ENCODE measurements at places on chromosomes 7 and 10.

GRCh38 chr7:30594048-30594539 lies 584 bp upstream of the GARS1 start:
- no peak for DNase-seq

DNA sequence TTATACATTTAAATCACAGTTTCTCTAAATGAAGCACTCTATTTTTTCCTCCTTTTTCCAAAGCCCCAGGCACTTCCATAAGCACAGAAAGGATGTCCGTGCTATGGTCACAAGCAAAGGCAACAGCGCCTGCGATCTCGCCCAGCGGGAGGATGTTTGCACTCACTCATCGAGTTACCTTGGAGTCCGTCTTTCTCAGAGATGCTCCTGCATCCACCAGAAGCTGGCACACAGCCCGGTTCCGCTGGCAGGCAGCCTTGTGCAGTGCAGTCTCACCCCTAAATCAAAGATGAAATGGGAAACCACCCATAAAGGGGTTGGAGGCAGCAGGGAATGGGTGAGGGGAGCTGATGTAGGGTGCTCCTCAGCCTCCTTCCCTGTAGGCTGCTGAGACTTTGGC lies 51.9 kb upstream of the PTN start:
- DNase-seq = no peak

DNA sequence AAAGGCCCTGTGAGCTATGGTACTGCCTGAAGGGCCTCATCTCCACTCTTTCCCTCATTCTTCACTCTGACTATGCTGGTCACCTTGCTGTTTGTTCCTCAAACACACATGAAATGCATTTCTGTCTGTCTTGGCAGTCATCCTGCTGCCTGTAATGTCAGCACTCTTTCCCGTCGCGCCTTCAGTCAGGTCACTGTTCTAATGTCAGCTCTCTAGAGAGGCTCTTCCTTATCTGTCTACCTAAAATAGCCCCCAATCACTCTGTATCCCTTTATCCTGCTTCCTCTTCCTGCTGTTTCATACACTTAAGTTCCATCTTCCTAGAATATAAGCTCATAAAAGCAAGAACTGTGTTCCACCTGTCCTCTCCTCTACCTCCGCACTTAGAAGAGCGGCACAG lies 215.5 kb downstream of the ZNF33B start:
- DNase-seq = no peak

DNA sequence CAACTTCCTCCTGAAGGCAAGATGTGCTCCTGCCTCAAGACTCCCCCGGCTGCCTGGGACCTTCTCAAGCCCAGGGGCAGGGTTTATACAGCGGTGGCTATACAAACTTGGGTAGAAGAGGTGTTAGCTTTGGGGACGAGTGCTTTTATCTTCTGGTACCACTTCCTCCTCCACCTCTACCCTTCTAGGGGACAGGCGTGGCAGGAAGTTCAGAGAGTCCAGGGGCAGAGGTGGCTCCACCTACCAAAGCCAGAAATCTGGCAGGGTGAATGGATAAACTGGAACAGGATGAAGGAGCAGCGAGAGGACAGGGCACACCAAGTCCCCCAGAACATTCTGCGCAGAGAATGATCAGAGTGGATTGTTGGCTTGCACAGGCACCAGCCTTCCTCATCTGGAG lies 24.0 kb upstream of the TM9SF3 start:
- no peak for DNase-seq

DNA sequence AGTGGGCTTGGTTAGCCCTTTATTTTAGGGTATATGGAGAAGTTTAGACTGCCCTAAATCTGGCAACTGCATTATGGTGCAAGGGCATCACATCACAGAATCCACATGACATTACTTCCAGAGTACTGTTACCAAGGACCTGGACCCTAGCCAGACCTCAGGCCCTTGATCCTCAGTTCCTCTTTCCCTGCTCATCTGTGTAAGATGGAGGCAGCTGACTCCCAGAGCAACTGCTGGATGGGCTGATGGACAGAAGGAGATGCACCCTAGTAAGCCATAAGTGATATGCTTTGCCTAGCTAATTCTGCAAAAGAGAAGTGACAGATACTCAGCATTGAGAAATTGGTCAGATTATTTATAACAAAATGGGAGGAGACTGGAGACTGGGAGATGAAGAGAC lies 131.7 kb downstream of the DYNC1I1 start:
- no peak for DNase-seq

- no peak for DNase-seq
Observed at GRCh38 chr7:134947831-134948230, 38.5 kb upstream of the AGBL3 start.

DNA sequence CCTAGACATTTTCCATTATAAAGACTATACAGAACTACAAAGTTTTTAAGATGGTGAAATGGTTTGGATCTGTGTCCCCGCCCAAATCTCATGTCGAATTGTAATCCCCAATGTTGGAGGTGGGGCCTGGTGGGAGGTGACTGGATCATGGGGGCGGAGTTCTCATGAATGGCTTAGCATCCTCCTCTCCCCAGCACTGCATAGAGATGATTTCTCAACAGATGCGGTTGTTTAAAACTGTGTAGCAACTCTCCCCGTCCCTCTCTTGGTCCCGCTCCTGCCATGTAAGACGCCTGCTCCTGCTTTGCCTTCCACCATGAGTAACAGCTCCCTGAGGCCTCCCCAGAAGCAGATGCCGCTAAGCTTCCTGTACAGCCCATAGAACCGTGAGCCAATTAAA lies 1.6 kb downstream of the FAM133B start:
- no peak for DNase-seq

DNA sequence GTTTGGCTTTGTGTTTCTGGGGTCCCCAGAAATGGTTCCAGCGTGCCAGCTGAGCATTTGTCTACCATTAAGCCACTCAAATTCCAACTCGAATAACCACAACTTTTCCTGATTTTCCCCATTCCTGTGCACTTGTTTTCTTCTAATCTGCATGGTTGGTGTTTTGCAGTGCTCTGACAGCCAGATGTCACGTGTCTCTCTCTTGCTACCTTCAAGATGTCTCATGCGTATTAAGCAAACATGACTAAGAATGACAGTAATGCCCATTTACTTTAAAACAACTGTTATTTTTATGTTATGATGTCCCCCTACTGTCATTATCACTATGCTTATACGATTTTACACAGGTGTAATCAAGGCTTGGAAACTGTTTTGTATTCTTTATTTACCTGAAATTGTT lies 35.2 kb upstream of the MXI1 start:
- DNase-seq = no peak

DNA sequence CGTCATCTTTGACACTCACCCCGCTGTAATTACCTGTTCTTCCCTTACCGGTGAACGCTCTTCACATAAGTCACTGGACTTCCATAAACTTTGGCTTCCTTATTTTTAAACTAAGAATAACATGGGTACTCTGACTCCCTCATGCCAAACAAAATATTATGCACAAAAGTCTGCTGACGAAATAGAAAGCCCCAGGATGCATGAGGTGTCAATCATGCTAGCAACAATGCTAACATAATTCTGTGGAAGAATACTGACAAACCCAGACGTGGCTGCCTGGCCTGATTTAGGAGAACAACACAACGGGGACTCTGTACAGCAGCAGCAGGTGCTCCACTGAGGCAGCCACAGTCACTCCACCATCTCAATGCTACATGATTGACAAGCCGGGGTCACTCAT lies 137.5 kb downstream of the CCDC71L start:
- no peak for DNase-seq

GRCh38 chr10:78038105-78038504 lies 4.4 kb downstream of the RPS24 start:
- DNase-seq = no peak

DNA sequence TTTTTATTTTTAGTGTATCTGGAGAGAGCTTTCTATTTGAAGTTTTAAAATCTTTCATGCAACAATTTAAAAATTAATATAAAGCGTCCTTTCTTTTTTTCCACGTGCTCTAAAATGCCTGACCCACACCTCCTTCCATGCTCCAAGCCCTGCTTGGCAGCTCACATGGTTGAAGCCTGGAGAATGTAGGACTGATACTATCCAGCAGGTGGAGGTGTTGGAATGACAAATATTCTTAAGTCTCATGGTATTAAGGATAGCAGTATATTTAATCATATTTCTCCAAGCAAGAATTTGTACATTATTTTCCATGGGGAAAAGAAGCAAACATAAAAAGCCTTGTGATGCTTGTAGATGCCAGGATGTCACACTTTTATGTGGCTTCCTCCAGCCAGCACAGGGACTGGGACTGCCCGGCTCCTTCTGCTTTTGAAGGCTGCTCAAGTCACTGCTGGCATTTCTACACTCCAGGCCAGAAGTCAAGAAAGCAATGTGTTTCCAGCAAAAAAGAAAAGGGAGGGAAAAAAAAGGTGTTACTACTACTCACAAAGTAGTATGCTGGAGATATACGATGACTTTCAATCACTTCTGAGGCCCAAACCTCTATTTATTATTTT lies 49.7 kb downstream of the BZW2 start:
- DNase-seq = no peak

DNA sequence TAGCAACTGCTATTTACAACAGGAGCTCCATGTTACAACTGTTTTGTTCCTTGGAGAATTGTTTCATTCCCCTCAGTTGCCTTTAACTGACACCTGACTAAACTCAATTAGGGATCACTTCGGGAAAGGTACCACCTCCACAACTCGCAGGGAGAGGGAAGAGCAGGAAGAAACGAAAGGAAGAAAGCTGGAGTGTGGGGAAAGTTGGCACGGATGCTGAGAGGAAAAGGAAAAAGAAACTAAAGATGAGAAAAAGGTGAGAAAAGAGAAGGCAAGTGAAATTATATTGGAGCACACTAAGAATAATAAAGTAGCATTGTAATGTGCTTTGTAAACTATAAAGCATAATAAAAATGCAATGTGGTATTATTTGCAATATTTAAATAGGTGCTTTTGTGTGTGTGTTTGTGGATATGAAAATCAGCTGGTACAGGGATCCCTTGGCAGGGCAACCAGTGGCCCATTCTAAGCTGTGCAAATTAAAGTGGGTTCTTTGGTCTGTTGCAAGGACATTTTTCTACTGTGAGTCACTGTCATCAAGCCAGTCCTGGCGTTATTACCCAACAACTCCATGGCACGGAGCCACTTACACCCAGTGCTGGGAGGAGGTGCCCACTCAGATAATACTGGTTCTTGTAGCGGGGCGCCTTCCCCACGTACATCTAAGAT lies 45.9 kb downstream of the HIPK2 start:
- no peak for DNase-seq

- DNase-seq = no peak
Observed at GRCh38 chr10:102632394-102633111, 11.7 kb upstream of the TRIM8 start.

DNA sequence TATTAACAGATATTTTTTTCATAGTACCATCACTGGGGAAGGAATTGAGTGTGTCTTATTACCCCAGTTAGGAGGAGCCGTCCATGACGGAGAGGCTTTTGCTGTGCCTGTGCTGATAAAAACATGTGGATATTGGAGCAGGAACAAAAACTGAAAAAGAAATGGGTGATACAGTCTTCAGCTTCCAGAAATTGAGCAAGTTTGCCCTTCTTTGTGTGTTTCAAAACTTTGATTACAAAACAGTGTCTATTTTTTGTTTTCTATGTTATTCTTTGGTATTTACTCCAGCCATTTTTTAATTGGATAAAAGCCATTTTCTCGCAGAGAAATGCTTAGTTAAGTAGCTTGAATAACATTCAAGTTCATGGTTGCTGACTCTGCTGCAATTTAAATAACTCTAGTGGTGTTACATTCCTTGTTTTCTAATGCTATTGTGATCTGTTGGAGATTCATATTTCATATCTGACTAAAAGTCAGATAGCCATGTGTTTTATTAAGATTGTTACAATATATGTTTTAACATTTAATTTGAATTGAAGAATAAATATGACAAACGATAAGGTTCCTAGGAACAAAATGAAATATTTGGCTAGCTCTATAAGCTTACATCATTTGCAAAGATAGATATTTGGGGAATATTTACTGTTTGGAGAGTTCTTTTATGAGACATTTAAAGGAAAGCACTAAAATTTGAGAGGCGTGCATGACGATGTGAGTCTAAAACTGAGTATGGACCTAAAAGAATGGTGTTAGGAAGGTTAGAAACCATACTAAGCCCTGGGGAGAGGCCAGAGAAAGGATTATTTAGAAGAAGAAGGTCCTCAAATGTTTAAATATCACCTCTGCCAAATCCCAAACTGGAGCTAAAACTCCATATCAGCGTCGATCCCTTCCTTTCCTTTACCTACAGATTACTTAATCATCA lies 747.3 kb upstream of the CELF2 start:
- DNase-seq = no peak

GRCh38 chr7:31705377-31705776 lies 18.4 kb downstream of the PPP1R17 start:
- no peak for DNase-seq

GRCh38 chr7:116994611-116995010 lies 41.3 kb downstream of the ST7 start:
- DNase-seq = no peak

- DNase-seq = no peak
Observed at GRCh38 chr10:74123081-74123480, 27.5 kb downstream of the AP3M1 start.

GRCh38 chr10:82737549-82737948 lies 862.6 kb downstream of the NRG3 start:
- no peak for DNase-seq
